Activated CD8-positive, alpha-beta memory T cell treated with anti-CD3 and anti-CD28 coated beads, Interleukin-2, amount 50 U/mL, for 4 hours (primary cell): ENCODE measurements at places on chromosomes 5 and 9.
A peak's percentile ranks its signal among the peaks of the same experiment; 100 is the strongest.

DNA sequence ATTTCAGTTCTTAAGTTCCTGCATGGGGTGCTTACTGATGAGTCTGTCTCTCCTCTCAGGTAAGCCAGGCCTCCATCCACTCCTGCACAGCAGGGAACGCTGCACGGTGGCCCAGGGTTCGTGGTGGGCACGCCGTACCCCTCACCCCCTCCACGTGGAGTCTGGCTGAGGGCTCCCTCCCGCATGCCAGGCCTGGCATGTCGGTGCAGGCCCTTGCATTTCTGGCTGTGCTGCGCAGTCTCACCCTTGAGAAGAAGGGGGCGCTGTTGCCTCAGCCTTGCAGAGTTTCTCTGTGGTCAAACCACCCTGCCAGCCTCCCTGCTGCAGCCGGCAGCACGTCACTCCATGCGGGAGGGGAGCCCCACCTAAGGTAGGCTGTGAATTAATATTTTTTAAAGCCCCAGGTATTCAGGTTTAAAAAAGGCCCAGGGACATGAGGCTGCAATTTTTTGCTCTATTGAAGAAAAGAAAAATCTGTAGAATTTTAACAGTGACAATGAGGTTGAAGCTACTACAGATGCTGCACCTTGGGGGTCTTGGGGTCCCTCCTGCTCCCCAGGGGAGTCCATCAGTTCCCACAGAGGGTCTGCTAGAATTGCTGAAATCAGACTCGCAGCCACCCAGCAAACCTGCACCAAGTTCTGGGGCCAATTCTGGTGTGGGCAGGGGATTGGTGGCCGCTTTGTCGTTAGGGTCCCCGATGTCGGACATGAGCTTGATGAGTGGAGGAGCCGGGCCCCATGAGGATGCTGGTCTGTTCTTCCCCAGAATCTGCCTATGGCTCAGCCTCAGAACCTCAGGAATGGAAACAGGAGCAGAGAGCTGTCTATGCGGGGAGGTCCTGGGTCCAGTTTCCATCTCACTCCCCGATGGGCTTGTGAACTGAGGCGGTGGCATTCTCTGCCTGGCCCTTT, 52.6 kb downstream of the TENT4A start:
- peak; percentile 46 for DNase-seq

DNA sequence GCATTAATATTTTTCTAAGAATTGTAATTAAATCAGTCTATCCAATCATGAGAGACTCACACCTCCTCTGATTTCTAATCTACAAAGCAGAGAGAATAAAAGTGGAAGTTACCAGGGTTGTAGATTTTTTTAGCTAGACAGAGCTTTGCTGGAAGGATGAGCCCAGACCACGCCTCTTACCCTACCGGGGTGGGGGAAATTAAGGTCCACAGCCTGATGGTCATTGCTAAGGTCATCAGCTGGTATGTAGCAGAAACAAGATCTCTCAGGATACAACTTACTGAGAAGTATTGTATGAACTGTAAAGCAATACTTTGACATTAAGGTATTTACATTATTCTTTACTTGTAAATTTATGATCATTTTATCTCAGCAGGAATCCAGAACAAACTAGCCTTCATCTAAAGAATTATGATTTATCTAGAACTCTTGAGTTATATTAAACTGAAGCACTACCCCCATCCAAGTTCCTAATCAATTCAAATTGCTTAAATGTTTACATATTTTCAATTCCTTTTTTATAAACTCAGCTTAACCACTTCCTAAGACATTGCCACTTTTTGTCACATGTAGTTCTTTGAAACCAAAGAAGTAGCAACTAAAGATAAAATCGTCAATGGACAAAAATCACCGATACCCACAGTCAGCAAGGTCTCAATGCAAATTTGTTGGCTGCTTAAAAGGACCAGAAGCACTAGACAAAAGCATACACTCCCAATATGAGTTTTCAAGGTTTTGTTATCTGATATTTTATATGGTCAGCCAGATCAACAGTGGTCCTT, 225.8 kb upstream of the DAPK1 start:
- no peak for DNase-seq

DNA sequence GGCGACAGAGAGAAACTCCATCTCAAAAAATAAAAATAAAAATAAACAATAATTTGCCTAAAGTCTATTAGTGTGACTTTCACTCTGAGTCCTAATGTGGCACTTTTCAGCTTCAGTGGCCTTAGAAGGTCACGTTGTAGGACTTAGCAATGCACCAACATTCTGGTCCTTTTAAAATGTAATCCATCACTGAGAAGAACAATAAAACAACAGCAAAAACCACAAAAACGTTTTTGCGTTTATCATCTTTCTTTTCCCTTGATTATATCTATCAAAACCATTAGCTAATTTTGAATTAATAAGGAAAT, 190.1 kb upstream of the ZNF608 start:
- no peak for DNase-seq

GRCh38 chr5:17069995-17070511, 134.0 kb upstream of the MYO10 start:
- no peak for DNase-seq

DNA sequence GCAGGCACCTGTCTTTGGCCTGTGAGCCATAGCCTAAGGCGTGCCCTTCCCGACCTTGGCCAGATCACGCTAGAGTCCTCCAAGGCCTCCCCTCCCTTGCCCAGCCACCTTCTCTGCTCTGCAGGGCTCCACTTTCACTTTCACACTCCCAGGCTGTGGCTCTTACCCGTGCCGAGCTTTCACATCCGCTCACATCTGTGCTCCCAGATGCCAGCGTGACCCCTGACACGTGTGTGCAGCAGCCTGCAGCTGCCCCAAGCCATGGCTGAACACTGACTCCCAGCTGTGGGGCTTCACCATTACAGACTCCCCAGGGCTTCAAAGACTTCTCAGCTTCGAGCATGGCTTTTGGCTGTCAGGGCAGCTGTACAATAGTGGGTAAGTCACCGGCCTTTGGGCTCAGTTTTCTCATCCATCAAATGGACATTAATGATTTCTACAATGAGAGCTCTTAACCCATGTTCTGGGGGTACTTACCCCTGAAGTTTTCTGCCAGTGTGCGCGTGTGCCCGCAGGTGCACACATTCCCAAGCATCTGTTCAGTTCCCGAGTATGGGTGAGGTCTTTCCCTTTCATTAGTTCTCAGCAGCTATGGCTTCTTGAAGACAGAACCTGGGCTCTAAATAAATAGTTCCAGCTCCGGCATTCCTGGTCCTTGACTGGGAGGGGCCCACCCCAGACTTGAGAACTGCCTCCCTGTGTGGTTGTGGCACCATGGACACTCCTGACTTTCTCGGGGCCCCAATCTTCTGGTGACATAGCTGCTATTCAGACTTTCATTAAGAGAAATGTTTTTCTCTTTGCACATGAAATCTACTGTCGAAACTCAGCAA, 118.6 kb downstream of the RGS3 start:
- peak; percentile 70 for DNase-seq

DNA sequence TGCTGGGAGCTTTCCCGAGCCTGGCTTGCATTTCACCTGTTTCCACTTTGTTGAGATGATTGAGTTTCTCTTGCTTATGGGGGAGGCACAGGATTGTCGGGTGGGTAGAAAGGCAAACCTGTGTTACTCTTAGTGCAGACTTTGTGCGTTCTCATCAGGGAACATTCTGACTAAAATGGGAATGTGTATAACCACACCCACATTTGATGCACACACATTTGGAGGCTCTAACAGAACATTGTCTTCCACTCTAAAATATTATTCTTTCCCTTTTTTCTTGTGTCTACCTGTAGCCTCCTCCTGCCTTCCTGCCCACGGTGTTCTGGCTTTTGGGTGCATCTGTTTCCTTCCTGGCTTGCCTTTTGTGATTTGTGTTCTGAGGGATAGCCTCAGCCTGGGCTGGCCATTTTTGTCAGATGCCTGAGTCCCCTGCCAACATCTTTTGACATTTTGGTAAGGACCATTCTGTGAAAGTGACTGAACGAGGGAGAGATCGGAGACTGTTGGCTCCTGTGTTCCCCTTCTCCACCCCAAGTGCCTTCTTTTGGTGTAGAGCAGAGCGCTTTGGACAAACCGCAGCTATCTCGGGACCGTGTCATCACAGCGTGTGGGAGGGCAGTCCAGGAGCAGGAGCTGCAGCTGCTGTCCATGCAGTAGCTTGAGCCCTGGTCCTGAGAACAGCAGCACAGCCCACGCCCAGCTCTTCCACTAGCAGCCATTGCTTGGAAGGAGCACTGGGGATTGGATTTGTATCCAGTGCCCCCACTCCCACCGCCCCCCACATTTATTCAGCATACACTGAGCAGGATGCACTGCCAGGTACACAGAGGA, 101.4 kb downstream of the ARHGAP26 start:
- no peak for DNase-seq

DNA sequence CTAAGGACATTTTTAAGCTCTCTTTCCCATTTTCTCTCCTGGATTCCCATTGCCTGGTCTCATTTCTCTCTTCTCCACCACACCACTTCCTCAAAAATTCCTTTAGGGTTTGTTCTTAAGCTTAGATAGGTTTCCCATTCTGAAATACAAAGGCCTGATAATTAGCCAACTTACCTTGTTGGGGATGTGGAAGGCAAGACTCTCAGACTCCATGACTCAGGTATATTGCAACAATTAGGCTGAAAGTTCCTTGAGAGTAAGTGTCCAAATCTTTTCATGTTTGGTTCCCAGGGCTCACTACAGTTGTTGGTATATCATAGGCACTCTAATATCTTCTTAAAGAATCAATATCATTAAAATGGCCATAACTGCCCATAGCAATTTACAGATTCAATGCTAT, 43.6 kb downstream of the FXN start:
- DNase-seq: no peak

GRCh38 chr5:149730620-149731331, 666 bp downstream of the PPARGC1B start:
- DNase-seq: peak; percentile 66

- no peak for DNase-seq
Observed at GRCh38 chr9:89879701-89880100, 274.9 kb downstream of the GADD45G start.

DNA sequence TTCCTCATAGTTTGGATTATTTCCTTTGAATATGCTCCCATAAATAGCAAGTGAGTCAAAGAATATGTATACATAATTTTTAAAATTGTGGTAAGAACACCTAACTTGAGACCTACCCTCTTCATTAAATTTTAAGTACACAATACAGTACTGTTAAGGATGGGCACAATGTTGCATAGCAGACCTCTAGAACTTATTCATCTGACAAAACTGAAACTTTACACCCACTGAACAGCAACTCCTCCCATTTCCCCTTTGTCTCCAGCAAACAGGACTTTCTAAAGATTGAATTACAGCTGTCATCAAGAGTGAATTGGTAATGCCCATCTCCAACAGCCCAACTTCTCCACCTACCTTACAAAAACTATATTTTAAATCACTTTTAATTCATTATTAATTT, 388.9 kb downstream of the HTR1A start:
- no peak for DNase-seq

GRCh38 chr5:92514896-92515295, 1066.1 kb downstream of the NR2F1-AS1 start:
- no peak for DNase-seq

DNA sequence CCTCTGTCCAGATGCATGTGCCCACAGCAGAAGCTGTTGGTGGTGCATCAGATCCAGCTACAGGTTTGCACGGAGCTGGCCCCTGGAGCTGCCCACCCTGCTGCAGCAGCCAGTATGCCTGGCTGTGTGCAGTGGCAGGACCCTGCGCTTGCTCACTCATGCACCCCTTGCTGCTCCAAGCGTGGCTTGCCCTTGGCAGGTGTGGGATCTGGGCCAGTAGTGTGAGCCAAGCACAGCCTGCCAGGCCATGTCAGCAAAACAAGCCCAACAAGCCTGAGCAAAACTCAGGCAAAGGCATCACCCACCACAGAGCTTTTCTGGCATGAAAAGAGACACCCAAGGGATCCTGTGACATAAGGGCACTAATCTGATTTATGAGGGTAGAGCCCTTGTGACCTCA, 18.3 kb upstream of the ECPAS start:
- DNase-seq: no peak

DNA sequence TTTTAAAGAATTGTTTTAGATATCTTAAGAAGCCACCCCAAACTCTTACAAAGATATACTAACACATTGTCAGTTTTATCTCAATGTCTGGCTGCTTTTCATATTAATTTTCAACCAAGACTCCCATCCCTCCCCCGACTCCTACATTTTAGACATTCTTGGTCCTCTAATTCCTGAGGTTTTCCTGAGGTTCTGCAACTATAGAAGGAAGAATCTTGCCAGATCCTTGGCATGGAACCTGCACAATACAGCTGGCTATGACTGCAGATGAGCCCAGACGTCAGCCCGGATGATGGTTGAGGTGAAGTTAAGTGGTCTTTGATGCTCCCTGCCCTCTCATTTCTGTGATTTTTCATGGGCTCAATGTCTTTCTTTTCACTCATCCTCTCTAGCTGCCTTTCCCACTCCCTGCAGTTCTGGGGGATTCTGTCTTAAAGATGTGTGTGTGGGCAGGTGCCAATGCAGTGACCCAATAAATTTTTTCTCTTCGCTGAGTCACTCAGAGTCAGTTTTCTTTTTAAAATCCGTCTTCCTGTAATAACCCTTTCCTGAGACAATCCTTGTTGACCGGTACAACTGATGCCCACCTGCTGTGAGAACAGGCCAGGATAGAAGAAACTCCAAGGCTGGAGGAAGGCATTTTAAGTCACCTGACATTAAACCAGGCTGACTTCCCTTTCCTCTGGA, 237.8 kb upstream of the GAS1 start:
- no peak for DNase-seq

DNA sequence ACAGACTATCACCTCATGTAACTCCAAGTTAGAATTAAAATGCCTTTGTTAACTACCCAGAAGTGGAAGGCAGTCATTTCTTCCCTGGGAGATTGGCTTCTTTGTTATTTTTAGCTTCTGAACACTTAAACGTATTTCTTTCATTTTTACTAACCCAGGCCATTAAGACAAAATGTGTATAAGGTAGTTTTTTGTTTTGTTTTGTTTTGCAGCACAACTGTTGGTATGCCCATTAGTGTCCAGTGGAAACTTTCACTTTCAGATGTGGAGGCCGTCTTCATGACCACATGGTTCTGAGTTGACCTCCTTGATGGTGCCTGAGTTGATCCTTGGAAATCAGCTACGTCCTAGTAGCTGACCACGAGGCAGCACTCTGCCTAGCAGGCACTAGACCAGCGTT, 264.6 kb upstream of the ZNF608 start:
- DNase-seq: no peak

GRCh38 chr5:147979761-147980160, 73.4 kb upstream of the C5orf46 start:
- DNase-seq: no peak

- peak; percentile 20 for DNase-seq
Observed at GRCh38 chr5:143182901-143183820, 220.3 kb downstream of the NR3C1 start.

DNA sequence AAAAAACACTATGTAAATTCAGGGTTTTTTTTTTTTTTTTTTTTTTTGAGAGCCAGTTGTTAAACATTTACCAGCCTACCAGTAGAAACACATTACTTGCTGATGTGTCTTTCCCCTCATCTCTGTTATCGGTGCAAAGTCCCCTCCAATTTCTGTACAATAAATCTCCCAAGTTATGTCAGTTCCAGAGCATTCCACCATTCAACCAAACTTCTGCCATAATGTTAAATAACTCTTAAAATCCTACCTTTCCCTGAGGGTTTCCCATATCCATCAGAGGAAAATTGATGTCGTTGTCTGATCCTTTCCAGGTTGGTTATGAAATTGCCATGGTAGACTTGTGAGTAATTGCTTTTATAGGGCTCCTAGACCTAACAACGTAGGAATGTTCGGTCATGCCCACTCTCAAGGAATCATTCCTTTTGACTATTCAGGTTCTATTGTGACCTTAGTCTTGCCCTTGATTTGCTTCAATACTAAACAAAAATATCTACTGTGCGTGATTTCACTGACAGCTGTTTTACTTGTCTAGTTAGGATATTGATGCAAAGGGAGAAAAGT, 5.6 kb upstream of the PPP2R2B start:
- DNase-seq: no peak

GRCh38 chr5:138354926-138355378, 2.5 kb downstream of the KDM3B start:
- DNase-seq: peak; percentile 40
